ENCODE measurements at places on chromosomes 11 and 22.

GRCh38 chr11:65900899-65901180 lies 652 bp upstream of the FOSL1 start:
- no peak for DNase-seq

GRCh38 chr11:1503708-1504104 lies 17.1 kb upstream of the MOB2 start:
- no peak for DNase-seq

GRCh38 chr11:76096552-76096951 lies 109.8 kb downstream of the WNT11 start:
- no peak for DNase-seq

DNA sequence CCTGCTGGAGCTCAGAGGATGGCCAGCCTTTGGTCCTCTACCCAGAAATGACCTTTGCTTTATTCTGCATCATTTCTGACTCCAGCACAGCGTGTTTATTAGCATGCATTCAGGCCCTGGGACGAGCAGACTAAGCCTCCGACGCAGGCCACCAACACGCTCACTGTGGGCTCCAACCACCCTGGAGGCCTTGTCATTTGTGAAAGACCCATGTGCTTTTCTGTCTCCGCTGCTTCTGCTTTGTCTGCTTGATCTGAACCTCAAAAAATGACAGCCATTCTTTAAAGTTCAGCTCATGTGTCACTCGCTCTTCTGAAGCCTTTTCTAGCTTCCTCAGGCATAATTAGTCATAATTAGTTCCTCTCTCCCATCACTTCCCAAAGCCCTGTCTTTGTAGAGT lies 109.1 kb upstream of the TIMP3 start:
- DNase-seq = no peak

DNA sequence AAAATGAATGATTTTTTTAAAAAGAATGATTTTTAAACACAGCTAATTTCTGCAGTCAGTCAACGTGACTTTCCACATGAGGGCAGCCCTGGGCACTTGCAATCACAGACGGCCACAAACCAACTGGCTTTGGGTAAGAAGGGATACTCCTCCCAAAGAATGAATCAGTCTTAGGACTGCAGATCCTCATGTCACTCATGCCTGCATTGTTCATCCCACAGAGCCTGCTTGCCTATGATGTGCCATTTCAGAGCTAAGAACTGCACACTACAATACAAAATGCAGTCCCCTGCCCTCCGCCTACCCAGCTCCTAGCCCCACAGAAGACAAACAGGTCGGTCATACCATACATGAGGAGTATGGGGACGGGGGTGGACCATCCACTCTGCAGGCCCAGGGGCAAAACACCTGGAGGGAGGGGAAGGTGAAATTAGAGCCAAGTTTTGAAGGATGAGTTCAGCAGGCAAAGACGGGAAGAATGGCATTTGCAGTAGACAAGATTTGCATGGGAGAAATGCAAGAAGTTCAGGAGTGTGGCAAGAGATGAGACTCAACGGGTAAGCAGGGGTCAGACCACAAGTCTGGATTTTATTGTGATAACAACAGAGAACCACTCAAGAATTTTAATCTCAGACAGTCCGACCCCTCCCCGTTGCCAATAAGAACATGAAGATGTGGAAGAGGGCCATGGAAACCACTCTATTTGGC lies 24.7 kb downstream of the PACSIN2 start:
- DNase-seq = no peak

DNA sequence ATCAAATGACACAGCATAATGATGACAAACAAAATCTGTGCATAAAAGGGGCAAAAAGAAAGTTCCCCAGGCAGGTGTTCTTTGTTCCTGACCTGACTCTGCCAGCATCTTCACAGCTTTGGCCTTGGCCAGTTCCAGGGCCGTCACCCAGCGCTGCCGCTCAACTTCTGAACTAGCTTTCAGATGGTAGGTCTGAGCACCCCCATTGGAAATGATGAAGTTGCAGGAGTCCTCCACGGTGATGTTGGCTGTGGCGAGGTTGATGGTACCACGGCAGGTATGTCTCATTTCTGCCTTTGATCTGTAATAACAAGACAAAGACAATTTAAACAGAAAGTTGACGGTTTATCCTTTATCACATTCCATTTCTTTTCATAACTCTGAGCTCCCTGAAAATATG lies 5.3 kb downstream of the OSBP start:
- DNase-seq = no peak

DNA sequence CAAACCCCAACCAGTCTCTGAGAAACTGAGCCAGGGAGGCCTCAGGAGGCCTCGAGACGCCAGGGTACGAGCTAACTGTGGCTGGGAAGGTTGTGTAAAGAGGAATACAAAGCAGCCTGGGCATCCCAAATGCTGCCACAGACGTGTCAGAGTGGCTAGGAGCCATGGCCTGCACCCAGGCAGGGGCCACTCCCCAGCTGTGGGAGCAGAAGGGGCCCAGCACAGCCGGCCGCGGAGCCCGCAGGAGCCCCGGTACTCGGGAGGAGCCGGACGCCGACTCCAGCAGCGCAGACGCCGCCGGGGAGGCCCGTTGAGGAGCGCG lies 349.8 kb upstream of the B3GAT1 start:
- no peak for DNase-seq

DNA sequence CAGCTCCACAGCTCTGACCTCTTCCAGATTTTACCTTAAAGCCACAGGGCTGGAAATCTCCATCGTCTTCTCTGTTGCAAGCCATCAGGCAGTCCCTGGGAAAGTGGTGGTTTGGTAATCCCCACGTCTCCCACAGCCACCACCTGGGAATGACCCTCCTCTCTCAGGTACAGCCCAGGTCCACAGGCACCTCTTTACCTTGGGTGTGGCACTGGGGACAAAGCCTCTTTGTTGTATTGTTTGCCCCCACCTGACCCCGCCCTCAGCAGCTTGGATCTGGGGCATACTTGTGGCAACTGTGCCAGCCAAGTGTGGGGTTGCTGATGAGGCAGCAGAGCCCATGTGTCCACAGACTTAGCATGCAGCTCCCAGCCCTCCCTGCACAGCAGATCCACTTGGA lies 77.6 kb downstream of the LRRC32 start:
- DNase-seq = no peak

DNA sequence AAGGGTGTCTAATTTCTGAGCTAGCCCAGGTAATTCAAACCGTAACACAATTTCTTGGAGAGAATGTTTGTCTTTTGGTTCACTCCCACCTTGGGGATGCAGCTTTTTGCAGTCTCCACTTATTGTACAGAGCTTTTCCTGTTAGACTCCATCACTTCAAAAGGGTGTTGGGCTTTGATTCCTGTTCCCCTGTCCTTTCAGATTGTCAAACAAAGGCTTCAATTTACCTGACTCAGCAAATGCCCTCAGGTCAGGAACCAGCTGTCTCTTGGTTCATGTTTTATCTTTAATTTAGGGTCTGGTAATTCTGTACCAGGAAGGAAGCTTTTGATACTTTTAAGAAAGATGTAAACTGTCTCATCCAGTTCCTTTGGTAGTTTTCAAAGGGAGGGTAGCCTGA lies 880.6 kb downstream of the NTM start:
- DNase-seq = no peak

- DNase-seq = no peak
Measured at GRCh38 chr11:65788821-65789220, 2.0 kb downstream of the OVOL1 start.

DNA sequence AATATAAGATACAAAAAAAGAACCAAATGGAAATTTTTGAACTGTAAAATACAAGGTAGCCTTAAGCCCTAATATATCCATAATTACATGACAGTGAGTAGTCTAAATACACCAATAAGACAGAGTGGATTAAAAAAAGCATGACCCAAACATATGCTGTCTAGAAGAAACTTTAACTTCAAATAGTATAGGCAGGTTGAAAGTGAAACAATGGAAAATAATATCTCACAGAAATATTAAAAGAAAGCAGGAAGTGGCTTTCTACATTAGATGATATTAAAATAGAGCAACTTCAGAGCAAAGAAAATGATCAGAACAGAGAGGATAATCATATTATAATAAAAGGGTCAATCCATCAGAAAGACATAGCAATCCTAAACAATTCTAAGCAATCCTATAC lies 21.8 kb downstream of the DCUN1D5 start:
- no peak for DNase-seq

- peak; percentile 29 for DNase-seq
Measured at GRCh38 chr11:126482586-126483108, 127.2 kb downstream of the ST3GAL4 start.

- peak; percentile 44 for DNase-seq
Measured at GRCh38 chr11:2452321-2453012, 7.7 kb downstream of the KCNQ1 start.

- no peak for DNase-seq
Measured at GRCh38 chr11:24400059-24400665, 96.7 kb upstream of the LUZP2 start.

- no peak for DNase-seq
Measured at GRCh38 chr11:83569134-83569805, 283.1 kb upstream of the CCDC90B start.

GRCh38 chr11:119370486-119371046 lies 10.9 kb downstream of the USP2 start:
- no peak for DNase-seq

DNA sequence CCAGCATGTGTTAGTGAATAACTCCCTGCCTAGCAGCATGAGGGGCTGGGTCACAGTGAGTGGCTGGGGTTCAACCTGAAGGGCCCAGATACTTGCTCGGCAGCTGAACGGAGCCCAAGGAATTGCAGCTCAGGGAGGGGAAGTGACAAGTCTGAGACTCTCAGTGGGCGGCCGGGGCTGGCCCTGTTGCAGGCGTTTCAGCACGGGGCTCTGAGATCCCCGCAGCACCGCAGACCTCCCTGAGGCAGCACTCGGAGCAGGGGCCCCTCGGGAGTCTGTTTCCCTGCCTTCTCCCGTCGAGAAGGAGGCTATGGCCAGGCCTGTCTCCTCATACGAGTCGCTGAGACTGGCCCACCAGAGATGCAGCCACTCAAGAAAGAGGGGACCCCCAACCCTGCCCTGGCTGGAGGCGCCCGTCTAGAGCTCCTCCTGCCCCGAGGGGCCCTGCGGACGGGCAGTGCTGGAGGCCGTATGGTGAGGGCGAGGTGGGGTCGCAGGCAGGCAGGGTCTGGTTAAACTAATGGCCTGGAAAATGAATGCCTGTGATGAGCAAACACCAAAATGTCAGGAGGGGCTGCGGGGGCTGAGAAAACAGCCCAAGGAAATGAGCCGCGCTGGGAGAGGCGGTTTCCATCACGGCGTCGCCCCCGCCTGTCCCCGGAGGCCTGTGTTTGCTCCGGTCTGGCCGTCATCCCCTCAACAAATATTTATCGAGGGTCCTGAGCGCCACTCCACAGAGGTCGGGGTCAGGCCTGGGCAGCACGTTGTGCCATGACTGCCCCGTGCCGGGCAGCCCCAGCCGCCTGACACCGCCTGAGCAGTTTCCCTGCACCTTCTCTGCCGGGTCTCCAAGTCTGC lies 9.3 kb downstream of the TSSC4 start:
- no peak for DNase-seq

GRCh38 chr22:43682851-43683250 lies 129.3 kb downstream of the EFCAB6 start:
- no peak for DNase-seq

GRCh38 chr11:67057205-67057672 lies 592 bp downstream of the RHOD start:
- no peak for DNase-seq

DNA sequence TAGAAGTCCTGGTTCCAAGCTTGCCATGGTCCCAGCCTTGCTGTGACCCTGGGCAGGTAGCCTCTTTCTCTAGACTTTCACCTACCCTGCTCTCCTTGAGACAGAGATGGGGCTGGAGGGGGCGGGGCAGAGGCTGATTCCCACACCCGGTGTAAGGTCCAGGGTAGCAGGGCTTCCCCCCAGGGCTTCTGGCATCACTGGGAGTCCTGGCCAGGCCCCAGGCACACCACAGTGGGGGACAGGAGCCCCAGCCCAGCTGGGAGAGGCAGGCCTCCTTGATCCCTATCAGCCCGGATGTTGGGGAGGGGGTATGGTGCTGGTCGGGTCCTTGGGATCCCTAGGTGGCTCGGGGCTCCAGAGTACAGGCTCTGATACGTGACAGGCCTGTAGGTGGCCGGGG lies 1.7 kb upstream of the NUDT8 start:
- no peak for DNase-seq

GRCh38 chr11:77036398-77036797 lies 2.2 kb downstream of the B3GNT6 start:
- no peak for DNase-seq

GRCh38 chr22:18104566-18104965 lies 6.0 kb upstream of the TUBA8 start:
- no peak for DNase-seq

GRCh38 chr11:104967534-104968354 lies 630 bp downstream of the CASP4 start:
- DNase-seq = no peak

DNA sequence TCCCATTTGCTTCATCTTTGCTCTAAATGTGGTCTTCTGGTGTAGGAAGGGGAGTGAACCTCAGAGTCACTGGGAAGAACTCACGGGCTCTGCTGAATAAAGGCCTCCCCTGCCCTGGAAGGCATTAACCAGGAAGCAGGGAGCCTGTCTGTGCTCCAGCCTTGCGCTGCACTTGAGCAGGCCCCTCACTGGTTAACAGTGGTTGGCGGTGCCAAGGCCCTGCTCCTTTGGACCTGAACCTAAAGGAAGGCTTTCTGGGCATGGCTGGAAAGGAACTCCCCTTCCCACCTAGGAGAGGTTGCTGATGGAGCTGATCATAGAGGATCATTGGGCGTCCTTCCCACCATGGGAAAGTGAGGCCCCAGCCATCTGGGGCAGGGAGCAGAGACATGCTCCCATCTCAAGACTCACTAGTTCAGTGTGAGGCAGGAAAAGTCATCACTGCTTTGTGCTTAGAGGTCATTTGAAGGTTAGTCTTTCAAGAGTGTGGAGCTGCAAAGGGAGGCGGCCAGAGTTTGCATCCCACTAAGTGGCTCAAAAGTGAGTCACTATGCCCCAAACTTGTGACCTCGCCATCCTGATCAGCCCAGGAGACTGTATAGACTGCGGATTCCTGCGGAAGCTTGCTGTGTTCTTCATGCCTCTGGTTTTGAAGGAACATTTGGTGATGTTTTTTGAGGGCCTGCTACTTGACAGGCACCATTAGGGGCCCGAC lies 50.4 kb downstream of the DBX1 start:
- DNase-seq = no peak

GRCh38 chr11:120200677-120201076 lies 10.2 kb upstream of the OAF start:
- DNase-seq = no peak

GRCh38 chr11:120547811-120548681 lies 36.5 kb downstream of the GRIK4 start:
- DNase-seq = peak; percentile 80

- no peak for DNase-seq
Measured at GRCh38 chr11:32366666-32367065, 68.7 kb downstream of the WT1 start.

GRCh38 chr22:20563466-20563906 lies 56.1 kb downstream of the MED15 start:
- no peak for DNase-seq

DNA sequence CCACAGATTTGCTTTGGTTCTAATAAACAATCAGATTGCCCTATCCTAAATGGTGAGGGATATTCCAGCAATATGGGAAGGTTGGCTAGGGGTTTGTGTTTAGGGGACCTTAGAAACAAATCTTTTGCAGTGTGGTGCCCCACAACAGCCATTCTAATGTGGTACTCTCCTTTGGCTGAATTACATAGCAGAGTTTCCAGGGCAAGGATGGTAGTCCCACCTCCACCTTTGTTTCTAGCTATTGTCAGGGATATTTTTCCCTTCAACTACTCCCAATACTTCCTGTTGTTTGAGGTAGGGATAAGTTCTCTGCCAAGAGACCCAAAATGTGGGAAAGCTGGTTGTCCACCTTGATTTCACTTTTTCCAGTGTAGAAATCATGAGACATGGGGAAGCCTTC lies 494.7 kb upstream of the CHORDC1 start:
- no peak for DNase-seq
